T-cell (primary cell): ENCODE measurements at places on chromosomes 2 and 18.

DNA sequence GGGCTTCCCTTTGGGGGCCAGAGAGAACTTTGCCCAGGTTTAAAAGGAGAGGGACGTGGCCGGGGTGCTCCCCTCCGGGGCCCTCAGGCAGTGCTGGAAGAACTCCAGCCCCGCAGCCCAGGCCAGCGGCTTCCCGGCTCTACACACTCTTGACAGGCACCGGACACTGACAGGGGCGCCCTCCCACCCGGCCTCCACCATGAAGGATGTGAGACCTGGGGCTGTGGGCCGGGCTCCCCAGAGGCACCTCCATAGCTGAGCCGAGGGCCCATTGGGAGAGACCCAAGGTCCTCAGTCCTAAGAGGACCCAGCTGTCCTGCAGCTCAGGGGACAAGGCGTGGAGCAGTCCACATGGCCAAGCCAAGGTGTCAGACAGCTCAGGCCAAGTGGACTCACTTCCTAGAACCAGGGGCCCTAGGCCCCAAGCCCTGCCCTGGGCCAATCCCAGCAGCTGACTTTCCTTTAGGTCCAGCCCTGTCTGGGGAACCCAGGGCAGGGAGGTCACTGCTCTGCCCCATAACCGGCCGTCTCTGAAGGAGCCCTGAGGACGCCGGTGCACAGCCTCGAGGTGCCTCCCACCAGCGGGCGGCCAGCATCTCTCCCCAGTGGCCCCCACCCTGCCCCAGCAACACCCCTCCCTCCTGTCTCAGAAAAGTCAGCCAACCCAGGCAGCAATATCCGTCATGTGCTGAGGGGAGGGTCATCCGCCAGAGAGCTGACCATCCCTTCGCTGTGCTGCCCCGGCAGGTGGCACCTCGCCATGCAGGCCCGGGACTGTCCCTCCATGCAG lies 51.8 kb downstream of the BIN1 start:
- no peak for DNase-seq

DNA sequence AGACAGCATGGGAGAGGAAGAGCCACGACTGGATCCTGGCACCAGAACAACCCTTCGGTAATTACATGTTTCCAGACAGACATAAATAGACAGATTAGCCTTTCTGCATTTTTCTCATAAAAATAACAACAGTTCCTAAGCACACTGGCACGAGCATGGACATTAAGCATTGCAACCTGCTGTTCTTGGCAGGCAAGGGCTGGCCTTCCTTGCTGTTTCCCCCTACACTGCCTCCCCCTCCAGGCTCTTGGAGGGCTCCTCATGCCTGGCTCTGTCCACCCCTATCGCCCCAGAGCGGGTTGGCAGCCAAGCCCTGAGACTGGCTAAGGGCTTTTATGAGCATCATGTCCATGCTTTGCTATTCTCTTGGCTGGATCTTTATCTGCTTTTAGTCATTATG lies 89.6 kb downstream of the TTC32 start:
- DNase-seq = no peak

GRCh38 chr2:173090276-173090877 lies 14.7 kb downstream of the MAP3K20 start:
- no peak for DNase-seq

GRCh38 chr2:10046931-10047330 lies 3.6 kb downstream of the KLF11 start:
- DNase-seq = no peak

GRCh38 chr2:83067947-83068346 lies 1391.1 kb downstream of the SUCLG1 start:
- no peak for DNase-seq

- DNase-seq = no peak
These were observed 53.2 kb upstream of the GPR17 start for GRCh38 chr2:127592761-127593227.

DNA sequence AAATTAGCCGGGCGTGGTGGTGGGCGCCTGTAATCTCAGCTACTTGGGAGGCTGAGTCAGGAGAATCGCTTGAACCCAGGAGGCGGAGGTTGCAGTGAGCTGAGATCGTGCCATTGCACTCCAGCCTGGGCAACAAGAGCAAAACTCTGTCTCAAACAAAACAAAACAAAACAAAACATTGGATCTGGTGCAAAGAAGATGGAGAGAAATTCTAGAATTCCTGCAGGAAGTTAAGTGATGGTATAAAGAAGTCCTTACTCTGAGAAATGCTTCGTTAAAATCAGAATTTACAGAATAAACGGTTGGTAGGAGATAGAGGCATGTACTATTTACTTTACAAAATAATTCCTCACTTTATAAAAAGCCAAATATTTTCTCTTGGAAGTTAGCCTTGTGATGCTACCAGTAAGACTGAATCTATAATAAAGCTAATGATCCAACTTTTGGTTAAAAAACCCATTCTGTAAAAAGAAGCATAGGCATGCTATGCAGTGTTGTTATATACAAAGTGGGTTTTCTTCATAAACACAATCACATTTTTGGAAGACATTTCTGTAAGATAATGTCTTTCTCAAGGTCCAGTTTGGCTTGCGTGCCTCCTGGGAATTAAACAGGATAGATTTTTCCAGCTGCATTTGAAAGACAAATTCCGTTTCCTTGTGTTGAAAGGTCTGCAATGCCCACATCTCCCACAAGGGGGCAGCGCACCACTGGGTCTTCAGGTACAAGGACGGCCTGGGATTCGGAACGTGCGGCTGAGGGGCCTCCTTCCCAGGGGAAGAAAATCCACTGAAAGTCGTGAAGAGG lies 35.6 kb upstream of the PNO1 start:
- DNase-seq = peak; percentile 71

DNA sequence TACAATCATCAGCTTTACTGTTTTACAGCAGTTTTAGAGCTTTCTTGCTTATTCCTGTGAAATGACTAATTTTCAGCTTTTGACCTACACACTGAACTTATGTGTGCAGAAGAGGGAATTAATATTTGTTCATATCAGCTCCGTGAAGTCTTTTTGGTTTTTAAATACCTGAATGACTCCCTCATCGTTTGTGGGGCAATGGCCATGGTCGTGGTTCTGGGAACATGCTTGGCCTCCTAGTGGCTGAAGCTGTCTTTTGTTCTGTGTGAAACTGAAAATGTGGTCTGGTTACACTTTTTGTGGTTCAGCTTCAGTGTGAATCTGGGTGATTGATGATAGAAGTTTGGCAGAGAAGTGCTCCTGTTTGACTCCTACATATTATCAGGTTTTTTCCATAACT lies 408.1 kb downstream of the THSD7B start:
- DNase-seq = no peak

GRCh38 chr2:98343285-98343684 lies 3.0 kb upstream of the CNGA3 start:
- DNase-seq = no peak

- DNase-seq = no peak
These were observed 1.2 kb downstream of the KIF5C start for GRCh38 chr2:148876202-148876594.

DNA sequence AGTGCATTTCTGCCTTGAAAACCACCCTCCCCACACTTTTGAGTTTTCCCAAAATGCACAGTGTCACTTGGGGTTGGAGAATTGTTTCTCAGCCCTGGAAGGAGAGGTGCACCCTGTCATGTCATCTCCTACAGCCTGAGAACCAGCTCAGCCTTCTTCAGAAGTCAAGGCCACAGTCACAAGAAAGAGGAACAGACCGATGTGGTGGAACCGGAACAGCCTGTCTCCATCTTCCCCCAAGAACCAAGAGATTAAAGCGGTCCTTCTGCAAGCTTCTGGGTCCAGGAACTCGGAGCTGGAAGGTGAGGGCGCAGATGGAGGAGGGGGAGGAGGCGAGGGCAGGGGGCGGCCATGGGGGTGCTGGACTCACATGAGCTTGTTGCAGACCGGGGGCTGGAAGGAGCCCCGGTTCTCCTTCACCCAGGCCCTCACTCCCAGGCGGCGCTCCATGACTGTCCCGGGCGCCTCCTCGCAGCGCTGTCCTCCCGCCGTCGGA lies 248 bp downstream of the HAAO start:
- no peak for DNase-seq

DNA sequence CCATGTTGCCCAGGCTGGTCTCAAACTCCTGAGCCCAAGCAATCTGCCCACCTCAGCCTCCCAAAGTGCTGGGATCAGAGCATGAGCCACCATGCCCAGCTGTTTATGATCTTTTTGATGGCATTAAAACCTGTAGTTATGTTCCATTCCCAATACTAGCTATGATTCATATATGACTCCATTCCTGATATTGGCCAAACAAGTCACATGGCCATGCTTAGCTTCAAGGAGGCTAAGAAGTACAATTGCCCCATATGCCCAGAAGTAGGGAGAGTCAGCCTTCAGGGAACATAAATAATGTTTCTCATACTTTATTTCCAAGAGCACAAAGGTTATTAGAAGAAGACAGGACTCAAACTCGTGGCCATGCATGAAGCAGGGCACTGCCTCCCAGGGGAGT lies 132.4 kb upstream of the RAB6C start:
- no peak for DNase-seq

DNA sequence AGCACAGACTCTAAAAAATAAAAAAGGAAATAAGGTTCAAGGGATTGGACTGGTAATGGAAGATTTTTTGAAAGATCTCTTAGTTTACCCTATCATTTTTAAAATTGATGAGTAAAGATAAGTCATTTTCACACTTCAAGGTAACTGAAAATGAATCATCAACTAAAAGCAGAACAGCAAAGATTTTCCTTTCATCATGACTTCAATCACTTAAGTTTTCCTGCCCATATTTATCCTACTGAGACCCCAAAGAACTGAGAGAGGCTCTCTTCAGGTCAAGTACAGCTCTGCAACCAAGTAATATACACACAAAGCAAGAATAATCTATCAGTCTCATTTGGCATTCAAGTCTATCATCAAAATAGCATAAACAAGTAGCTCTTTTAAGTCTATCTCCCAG lies 540.7 kb downstream of the METTL4 start:
- no peak for DNase-seq

GRCh38 chr18:76051396-76052226 lies 443.4 kb downstream of the ZNF516 start:
- DNase-seq = no peak

GRCh38 chr2:178069551-178069950 lies 3.0 kb downstream of the PDE11A start:
- DNase-seq = no peak

GRCh38 chr2:6942848-6943247 lies 25.6 kb downstream of the RNF144A start:
- no peak for DNase-seq

- DNase-seq = no peak
These were observed 56.9 kb downstream of the ITGA6 start for GRCh38 chr2:172484253-172484652.

DNA sequence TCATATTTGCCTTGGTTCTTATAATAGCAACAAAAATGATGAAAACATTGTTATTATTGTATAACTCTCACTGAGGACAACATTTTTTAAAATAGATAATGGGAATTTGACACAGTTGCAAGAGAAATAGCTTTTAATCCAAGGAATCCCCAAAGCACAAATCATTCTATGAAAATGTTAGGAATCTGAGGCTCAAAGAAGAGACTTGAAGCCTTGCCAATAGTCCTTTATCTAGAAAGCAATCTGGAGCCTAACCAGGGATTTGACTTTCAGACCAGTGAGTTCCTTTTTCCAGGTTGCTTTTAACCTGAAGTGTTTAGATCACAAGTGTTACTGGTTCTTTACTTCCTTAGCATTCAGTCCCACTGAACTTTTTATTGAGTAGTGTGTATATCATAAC lies 574.5 kb upstream of the ZEB2 start:
- DNase-seq = no peak

DNA sequence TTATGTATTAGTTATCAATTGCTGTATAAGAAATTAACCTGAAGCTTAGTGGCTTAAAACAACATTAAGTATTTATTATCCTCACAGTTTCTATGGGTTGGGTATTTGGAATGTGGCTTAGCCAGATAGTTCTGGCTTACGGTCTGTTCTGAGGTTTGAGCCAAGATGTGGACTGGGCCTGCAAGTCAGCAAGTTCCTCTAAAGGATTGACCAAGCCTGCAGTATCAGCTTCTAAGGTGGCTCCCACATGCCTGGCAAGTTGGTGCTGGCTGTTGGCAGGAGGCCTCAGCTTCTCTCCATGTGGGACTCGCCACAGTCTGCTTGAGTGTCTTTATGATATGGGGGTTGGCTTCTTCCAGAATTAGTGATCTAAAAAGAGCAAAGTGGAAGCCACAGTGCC lies 45.0 kb upstream of the TCF4 start:
- no peak for DNase-seq

DNA sequence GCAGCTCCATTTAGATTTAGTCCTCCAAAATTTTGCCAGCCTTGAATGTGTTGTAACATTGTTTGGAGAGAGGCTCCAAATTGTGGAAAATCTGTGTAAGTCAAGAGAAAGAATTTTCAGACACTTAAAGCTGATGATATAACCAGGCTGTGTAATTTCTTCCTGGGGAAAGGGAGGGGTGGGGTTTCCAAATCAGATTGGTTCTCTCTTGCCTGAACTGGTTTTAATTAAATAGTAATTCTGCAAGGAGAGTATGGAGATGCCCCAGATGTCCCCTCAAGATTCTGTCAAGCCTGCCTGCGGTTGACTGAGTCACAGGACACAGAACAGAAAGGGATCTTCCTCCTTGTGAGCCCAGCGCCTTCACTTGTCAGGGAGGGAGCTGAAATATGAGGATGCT lies 54.5 kb downstream of the C18orf63 start:
- DNase-seq = no peak

DNA sequence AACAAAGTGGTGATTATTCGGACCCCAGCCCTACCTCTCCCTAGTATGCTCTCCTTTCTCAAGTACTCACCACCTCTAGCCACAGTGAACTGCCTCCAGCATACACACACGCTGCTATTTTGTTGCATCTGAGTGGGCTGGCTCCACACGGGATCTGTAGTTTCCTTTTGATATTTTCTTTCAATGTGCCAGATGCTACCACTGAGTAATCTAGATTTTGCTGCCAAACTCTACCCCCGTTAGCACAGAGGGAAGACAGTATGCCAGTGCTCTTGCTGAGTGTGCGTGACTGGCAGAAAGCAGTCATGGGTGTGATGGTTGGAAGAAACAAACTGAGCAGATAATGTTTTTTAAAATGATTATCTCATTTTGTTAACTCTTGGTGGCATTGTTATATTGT lies 11.6 kb downstream of the CFLAR start:
- DNase-seq = peak; percentile 64

- DNase-seq = no peak
These were observed 505.4 kb upstream of the PIK3C3 start for GRCh38 chr18:41449612-41450011.

DNA sequence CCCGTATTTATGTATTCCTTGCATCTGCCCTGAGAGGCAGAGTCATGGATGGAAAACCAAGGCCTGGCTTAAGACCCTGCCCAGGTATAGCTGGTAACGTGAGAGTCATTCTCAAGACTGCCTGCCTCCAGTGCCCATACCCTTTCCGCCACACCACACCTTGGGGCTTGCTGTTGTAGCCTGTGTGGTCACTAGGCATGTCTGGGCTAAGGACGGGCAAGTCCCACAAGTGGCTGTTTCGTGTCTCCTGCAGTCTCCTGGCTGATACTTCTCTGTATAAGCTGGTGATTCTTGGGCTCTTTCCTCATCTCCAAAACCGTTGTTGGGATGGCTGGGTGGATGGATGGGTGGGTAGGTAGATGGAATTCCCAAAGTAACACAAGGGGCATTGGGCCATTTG lies 269.8 kb downstream of the KLHL29 start:
- DNase-seq = no peak

GRCh38 chr2:111122631-111123421 lies 2.1 kb downstream of the BCL2L11 start:
- peak; percentile 28 for DNase-seq

GRCh38 chr2:223797811-223798721 lies 39.3 kb downstream of the AP1S3 start:
- DNase-seq = no peak
